ENCODE measurements at places on chromosomes 6 and 20.

DNA sequence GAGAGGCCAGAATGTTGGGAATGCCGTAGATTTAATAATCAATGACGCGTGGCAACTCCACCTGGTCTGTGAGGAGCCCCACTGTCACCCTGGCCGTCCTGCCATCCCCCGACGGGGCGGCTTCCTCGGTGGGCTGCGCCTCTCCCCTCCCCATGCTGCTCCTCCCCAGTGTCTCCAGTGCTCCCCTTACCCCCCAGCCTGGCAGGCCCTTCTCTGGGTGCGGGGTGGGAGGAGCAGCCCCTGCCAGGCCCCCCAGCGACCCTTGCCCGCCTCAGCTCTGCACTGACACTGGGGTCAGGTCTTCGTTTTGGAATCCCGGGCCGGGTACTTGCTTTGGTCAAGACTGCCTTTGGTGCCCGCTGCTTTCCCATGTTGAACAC, 82.3 kb upstream of the FRMD1 start:
- no peak for DNase-seq

DNA sequence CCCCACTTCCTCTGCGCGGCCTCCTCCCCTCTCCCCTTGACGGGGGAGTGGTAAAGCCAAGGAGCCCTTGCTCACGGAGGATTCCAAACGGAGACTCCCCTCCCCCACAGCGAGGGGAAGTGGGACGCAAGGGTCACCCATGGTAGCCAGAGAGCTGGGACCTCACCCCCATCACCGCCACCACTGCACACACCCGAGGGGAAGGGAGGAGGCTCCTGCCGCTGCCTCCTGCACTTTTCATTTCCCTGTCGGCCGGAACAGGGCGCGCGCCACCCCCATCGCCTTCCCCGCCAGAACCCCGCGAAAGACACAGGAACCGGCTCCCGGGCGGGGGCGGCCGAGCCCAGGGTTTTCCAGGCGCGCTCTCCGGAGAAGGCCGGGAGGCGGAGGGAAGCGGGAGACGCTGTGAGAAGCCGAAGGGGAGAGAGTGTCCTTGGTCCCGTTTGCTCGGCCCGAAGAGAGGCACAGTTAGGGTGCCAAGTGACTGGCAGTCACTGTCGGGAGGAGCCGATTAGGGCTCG, 789 bp downstream of the CCND3 start:
- peak; percentile 71 for DNase-seq

- no peak for DNase-seq
These were observed 195.7 kb downstream of the CENPW start for GRCh38 chr6:126535595-126535994.

- no peak for DNase-seq
These were observed 12.9 kb downstream of the CCDC170 start for GRCh38 chr6:151506761-151507160.

DNA sequence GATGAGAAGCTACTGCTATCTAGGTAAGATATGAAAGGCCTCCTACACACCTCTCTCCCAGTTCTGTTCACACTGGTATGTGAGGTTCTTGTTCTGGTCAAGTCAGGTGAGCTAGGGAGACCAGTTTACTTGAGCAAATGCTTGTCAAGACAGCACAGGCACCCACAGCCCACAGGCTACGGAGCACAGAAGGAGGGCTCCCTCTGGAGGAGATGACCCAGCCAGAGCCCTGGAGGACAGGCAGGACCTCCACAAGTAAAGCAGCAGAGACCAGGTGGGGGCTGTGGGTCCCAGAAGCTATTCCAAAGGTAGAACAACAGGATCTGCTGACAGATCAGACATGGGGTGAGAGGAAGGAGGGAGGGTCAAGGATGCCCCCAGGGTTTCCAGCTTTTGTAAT, 13.2 kb downstream of the MMP24OS start:
- no peak for DNase-seq

DNA sequence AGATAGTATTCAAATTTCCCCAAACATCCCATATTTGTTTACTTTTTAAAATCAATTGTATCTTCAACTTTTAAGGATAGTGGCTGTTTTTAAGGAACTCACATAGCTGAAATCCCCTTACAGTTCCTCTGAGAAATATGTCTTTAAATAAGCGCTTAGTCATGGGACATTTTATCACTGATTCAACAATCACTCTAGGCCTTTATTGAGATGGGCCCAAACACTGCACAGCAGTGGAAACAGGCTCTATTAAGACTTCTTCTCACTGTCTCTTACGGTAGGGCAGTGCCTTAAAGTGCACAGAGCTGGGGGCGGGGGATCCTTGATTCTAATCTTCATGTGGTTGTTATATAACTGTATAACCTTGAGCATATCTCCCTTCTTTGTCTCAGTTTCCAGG, 59.8 kb upstream of the RREB1 start:
- no peak for DNase-seq

DNA sequence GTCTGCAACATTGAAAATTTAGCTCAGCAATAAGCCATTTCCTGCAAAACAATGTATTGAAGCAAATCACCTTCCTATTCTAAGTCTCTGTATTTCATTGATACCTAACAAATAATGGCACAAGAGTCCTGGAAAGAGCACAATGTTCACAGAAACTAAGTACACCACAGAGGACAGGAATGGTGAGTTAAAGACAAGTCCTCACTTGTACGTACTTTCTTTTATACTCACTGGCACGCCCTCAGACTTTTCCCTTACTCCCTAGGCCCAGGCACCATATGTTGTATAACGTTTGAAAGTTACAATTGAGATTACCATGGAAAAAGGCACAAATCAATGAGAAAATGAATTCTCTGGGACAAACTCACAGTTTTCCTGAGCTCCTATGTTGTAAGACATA, 683.0 kb upstream of the MANEA start:
- no peak for DNase-seq

GRCh38 chr6:119132261-119132981, 54.0 kb upstream of the FAM184A start:
- DNase-seq = peak; percentile 53

- no peak for DNase-seq
These were observed 27.3 kb upstream of the FOXA2 start for GRCh38 chr20:22611636-22612035.

- no peak for DNase-seq
These were observed 78.8 kb upstream of the ARID1B start for GRCh38 chr6:156698239-156699016.

DNA sequence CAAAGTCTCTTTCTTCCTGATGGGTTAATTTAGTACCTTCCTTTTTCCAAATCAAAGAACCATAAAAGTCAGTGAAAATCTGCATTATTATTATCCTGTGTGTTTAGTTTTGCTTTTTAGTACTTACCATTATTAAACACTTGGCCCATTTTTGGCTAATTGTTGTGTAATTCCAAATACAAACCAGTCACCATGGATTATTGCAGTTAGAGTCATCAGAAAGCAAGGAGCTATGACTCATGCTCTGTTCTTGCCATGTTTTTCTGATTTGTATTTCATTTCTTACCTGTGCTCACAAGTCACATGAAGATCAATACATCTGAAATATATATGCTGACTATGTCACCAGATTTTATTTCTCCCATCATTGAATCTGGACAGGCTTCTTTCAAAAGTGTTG, 31.3 kb downstream of the SLC22A3 start:
- DNase-seq = no peak

GRCh38 chr6:81450180-81450579, 302.3 kb downstream of the TENT5A start:
- no peak for DNase-seq

- DNase-seq = no peak
These were observed 405.9 kb upstream of the SULF2 start for GRCh38 chr20:48191200-48191599.

- DNase-seq = no peak
These were observed 8.8 kb upstream of the VSX1 start for GRCh38 chr20:25090492-25091429.

DNA sequence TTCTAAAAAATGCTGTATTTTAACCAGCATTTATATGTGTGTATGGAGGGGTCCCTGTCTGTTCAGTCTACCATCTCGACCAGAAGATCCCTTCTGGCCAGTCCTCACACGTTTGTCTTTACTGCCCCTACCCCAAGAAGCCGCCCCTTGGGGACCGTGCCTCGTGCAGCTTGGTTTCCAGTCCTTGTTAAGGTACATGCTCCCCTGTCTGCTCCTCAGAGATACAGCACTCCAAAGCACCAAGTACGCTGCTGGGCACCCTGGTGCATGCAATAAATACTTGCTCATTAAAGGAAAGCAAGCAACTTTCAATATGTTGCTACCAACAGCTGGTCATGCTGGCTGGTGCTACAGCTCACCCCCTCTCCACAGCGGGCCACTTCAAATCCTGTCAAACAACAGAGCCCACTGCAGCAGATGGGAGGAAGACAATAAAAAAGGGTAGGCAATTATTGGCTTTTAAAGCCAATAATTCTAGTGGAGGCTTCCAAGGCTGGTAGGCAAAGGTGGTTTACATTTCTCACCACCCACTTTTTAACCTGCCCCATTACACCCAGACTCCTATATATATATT, 61.6 kb downstream of the PSMG4 start:
- DNase-seq = no peak

GRCh38 chr6:34696739-34697543, at the start of gene ILRUN:
Gene ILRUN, minus strand, starts transcription at chr6:34696767. Its CDS starts 164 bp downstream, at chr6:34696603.
- DNase-seq = peak; percentile 97

DNA sequence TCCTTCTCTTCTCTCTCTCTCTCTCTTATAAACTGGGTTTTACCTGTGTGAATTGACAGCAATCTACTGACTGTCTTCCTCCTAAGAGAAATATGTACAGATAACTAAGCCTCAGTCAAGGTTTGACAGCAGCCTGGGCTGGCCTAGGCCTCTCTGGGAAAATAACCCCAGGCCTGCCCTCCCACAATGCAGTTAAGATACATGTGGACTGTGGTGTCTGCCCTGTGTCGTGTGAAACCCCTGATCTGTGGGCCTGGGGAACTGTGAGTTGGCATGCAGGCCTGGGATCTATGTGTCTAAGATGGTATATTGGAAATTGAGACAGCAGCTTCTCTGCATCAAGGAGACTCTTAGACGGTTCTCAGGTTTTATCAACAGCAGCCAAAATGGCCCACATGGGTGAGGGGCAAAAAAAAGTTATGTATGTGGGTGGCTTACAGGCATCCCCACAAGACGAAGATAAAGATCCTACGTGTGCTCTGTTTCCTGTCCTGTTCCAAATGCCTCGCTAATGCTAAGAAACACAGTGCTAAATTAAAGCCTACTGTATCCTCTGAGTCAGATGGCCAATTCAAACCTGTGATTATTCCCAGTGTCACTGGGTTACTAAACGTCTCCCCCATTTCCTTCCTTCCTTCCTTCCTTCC, 19.0 kb downstream of the LRFN2 start:
- no peak for DNase-seq

- DNase-seq = no peak
These were observed 162.1 kb downstream of the PTPRK start for GRCh38 chr6:128358244-128358776.

GRCh38 chr6:143775336-143775735, 67.8 kb upstream of the LTV1 start:
- no peak for DNase-seq

GRCh38 chr6:41645007-41645618, 6.8 kb downstream of the MDFI start:
- peak; percentile 59 for DNase-seq

DNA sequence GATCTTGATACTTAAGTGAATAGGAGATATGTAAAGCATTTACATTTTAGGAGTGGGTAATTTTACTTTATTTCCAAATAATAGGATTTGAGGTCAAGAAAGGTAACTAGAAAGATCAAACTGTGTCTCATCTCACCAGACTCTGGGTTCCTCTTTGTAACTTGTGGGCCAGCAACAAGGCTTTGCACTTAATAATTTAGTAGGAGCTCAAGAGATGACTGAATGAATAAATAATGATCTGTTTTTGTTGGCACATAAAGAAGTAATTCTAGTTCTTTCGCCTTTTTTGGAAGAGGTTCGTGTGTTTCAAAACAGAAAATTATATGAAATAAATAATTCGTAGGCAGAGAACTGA, 67.4 kb upstream of the FABP7 start:
- DNase-seq = no peak

DNA sequence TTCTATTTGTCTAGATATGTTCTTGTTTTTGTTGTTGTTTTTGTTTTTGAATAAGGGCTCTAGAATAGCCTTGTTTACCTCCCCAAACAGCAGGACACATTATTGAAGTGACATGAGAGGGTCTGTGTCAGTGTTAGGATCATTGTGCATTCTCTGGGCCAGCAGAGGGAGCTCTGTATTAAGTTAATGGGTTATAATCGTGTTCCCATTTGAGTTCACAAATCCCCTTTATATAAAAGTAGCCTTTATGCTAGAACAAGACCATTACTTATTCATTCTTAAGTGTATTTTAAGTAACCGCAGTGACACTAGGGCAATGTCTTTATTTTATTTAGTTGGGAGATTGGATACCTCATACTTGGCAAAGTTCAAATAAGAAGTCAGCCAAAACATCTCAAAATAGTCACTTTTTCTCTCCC, 44.8 kb downstream of the STK4 start:
- DNase-seq = peak; percentile 52

- DNase-seq = no peak
These were observed 80.6 kb downstream of the ADGB start for GRCh38 chr6:146679386-146679785.

- no peak for DNase-seq
These were observed 35.4 kb downstream of the PIM1 start for GRCh38 chr6:37205175-37205996.

- DNase-seq = no peak
These were observed 21.6 kb downstream of the TFEB start for GRCh38 chr6:41713650-41714291.

- no peak for DNase-seq
These were observed 159.2 kb downstream of the CD109 start for GRCh38 chr6:73854998-73855718.

DNA sequence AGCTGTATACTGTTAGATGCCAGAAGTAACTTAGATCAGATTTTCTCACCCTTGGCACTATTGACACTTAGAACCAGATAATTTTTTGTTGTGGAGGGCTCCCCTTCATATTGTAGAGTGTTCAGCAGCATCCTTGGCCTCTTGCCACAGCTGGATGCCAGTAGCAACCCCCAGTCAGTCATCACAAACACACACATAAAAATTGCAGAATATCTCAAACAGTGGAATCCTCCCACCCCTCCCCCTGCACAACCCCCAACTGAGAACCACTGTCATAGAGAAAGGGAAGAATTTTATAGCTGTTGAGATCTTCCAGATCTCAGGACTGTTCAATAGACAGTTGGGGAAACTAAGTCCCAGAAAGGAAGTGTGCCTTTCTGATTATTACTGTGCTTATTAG, 81.2 kb upstream of the VSTM2L start:
- DNase-seq = no peak

DNA sequence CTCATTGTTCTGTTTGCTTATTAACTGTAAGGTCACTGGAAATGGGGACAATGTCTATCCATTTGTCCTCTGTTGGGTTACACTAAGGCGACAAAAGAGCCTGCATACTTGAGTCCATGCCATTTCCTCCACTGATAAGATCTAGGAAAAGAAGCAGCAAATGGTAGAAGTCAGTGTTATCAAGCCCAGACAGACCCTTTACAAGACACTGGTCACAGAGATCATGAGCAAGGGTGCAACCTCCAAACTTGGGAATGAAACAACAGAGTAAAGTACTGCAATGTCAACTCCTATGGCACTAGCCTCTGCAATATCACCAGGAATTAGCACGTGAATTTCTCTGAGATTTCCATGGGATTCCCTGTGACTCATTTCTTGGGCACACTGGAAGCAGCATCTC, 126.9 kb downstream of the ID4 start:
- DNase-seq = no peak

- DNase-seq = peak; percentile 27
These were observed 240.1 kb downstream of the KCNQ5 start for GRCh38 chr6:72861935-72862432.

GRCh38 chr6:28490205-28490890, 25.2 kb downstream of the GPX6 start:
- DNase-seq = peak; percentile 44

GRCh38 chr6:124310139-124310538, 506.5 kb downstream of the NKAIN2 start:
- DNase-seq = no peak

Measured in right hindlimb (tissue), 1 donor.